ENCODE measurements at places on chromosomes 1 and 21.

DNA sequence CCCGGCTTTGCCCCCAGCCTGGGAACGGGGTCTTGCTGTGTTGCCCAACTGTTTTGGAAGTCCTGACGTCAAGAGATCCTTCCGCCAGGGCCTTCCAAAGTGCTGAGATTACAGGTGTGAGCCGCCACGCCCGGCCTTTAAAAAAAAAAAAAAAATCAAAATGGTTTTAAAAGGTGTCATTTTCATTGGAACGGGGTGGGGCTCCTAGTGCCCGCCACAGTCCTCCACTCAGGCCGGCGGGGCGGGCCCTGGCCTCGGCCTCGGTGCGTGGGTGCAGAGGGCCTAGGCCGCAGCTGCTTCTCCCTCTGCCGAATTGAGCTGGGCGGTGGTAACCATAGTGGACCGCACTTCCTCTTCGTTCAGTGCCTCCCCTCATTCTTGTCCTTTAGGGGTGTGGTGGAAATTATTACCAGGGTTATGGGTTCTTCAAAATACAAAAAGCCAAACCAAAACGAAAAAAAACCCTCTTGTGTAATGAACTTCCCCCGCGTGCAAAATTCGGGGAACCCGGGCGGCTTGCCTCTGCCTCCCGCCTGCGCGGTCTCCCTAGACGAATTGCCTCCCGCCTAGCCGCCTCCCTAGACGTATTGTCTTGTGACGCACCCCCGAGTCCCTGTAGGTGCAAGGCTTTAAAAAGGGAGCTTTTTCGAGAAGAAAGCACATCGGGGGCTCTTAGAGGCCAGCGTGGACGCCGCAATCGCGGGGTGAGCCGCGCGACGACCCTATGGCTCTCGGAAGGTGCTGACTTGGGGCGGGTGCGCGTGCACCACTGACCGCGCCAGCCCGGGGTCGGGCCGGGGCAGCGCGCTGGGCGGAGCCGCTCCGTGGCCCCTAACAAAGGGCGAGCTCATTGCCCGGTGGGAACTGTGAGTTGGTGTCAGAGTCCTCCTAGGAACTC lies 10.5 kb upstream of the SPEN start:
- peak; percentile 66 for DNase-seq

GRCh38 chr1:177131723-177132122 lies 32.8 kb downstream of the ASTN1 start:
- DNase-seq: no peak

- DNase-seq: no peak
These were observed 41.6 kb downstream of the AK4 start for GRCh38 chr1:65189576-65190115.

DNA sequence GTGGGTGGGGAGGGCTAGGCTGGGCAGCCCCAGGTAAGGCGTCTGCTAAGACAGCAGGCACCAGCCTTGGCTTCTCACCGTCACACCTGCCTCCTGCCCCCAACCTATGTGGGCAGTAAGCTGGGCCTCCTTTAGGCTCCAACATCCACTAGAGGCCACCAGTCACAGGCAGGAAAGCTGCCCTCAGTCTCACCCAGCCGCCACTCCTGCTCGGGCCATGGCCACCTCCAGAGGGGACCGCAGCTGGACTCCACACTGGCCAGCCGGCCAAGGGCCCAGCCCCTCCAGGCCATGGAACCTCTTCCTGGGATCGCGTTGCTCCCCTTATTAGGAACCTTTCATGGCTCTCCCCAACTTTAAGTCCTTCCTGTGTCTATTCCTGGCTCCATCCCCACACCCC lies 74.5 kb downstream of the MRPL37 start:
- no peak for DNase-seq

- DNase-seq: no peak
These were observed 486.4 kb downstream of the PLPP3 start for GRCh38 chr1:56092684-56093570.

DNA sequence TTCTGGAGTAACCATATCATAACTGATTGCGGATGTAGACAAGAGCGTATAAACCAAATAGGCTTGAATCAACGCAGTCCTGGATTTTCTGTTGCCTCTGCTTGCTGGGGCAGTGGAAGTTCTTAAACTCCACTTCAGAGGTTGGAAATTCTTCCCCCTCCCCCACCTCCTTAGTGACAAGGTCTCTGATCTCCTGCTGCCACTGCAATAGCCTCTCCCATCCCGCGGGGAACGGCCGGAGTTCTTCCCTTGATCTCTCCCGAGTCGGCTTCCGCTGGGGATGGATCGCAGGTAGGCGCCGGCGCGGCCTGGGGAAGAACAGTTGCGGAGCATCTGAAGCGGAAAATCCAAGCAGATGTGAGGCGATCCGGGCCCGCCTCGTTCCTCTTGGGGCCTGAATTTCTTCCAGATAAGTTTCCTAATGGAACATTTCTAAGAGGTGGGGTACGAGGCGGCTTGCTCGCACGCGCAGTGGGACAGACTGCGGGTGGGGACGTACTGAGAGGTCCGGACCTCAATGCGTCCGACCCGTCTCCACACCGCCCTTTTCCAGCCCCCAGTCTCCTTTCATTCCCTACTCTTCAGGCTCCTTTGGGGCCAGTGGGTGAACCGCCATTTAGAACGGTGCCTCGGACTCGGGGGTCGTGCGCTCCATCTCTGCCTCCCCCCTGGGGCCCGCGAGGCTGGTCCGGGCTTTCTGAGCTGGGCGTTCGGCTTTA lies 3.1 kb upstream of the SIM2 start:
- DNase-seq: no peak

GRCh38 chr1:177305040-177306018 lies 134.6 kb downstream of the BRINP2 start:
- no peak for DNase-seq

DNA sequence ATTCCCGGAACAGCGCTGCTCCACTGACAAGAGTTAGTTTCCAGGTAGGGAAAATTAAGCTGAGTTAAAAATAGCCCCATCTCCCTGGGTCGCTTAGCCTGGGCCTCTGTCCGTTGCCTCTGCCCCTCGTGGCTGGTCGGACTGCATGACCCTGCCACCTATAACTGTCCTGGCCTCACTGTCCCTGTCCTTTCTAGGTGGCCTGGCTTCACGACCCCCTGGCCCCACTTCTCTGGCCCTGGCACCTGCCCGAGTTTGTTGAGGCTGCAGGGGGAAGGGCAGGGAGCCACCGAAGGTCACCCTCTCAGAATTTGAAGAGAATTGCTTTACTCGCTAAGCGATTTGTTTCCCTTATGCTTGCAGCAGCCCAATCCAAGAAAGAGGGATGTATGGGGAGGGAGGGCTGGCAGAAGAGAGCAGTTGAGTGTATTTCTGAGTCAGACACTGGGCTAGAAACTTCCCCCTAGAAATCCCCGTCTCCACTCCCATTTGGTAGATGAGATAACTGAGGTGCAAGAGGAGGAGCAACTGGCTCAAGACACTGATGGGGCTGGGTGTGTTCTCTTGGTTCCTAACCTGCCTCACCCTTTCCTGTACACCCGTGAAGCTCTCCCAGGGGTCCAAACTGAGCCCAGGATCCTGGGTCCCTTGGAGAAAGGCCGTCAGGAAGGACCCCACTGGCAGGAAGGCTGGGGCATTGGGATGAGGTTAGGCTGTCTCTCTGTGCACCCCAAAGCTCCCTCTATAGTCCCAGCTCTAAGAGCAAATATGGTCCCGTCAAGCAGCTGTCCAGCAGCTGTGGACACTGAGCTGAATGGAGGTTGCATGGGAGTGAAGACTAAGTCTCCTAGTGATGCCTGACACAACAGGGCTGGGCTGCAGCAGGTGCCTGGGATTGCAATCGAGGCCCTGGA lies 2.9 kb upstream of the EDN2 start:
- DNase-seq: no peak

DNA sequence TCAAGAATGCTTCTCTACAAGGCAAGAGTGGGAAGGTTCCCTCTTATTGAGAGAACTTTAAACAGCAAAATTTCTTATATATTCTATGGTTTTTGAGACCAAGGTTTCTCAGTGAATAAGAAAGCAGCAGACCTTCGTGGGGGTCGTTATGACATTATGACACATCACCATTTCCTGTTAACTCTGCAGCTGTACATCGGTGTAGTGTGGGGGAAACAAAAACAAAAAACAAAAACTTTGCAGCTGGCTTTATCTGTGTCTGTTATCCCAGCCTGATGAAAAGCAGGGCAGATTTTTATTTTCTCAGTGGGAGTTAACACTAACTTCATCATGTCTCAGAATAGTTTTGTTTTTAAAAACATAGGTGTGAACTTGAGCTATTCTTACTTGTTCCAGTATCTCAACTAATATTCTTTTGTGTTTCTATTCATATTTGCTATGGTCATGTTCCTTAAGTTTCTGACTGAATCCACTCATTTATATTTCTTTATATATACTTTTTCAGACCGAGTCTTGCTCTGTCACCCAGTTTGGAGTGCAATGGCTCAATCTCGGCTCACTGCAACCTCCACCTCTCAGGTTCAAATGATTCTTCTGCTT lies 2.1 kb downstream of the SDE2 start:
- no peak for DNase-seq

- DNase-seq: no peak
These were observed 15.6 kb downstream of the NIBAN1 start for GRCh38 chr1:184958554-184959353.

DNA sequence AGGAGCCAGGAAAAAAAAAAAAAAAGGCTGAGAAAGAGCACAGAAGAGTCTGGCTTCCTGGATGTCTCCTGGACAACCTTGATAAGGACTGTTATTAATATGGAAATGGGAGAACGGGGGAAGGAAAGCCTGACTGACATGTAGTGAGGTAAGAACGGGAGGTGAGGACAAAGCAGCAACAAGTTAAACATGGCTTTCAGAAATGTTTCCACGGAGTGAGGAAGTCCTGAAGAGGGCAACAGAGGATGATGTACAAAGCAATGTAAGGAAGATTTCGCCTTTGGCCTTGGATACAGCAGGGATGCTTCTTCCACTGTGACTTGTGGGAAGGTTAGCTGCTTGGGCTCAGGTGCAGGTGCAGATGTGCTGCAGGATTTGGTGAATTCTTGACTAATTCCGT lies 11.9 kb upstream of the NIBAN1 start:
- DNase-seq: no peak

DNA sequence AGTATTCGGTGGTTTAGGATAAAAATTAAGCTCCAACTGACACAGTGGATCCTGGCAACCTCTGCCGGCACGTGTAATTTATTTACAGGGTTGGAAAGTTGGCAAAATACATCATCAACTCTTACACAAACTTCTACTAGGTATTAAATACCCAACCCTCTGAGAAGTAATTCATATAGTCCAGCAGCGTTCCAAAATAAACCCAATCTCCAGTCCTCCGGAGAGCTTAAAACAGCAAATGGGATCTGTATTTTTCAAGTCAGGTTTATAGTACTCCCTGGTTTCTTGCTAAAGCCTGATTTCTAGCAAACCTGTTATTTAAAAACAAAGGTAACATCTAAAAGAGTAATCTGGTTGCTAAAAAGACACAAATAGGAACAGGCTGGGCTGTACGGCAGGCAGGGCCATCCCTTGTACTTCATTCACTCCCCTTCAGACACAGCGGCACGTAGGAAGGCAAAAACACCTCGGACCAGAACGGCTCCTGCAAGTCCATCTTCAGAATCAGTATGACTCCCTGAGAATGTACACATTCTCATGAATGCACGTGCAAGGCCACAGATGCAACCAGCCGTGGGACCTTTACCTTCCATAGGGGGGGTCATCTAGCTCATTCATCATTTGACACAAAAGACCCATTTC lies 8.6 kb downstream of the GLIS1 start:
- DNase-seq: no peak

GRCh38 chr1:8905582-8906191 lies 27.2 kb upstream of the ENO1 start:
- DNase-seq: no peak

- no peak for DNase-seq
These were observed 100.4 kb upstream of the ETV3 start for GRCh38 chr1:157238585-157238984.

GRCh38 chr21:16370186-16370585 lies 640.4 kb downstream of the USP25 start:
- no peak for DNase-seq

DNA sequence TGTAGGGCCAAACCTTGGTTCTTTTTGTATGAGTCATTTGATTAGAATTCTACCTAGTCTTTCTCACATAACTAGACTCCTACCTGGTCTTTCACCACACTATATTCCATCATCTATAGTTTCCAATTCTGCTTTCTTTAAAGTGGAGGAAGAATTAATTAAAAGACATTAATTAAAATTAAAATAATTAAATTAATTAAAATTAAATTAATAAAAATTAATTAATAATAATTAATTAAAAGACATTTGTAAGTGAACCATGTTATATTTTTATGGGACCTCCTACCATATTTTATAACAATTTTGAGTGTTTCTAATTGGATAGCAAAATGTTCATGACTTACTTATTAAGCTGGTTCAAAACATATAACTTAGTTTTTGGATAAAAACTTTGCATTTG lies 77.4 kb downstream of the CCDC18 start:
- no peak for DNase-seq

GRCh38 chr1:30451532-30452125 lies 271.8 kb downstream of the MATN1 start:
- DNase-seq: peak; percentile 22

DNA sequence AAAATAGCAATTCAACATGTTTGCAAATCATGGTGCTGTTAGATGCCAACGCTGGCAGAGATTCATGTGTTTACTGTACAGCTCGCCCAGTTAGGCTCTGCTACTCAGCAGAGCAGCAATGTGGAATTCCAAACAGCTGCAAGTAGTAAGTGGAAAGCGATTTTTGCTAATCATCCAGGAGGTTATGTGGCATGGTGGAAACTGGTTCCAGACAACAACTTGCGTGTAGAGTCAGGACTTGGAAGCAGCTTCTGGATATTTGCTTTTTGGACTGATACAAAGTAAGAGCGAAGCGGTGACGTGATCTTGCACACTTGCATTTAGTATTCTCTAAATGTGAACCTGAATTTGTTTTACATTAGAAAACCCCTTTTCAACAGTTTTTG lies 27.1 kb upstream of the HHAT start:
- DNase-seq: no peak

- DNase-seq: no peak
These were observed 14.0 kb downstream of the JUN start for GRCh38 chr1:58769809-58770320.

- no peak for DNase-seq
These were observed 87.4 kb downstream of the FASLG start for GRCh38 chr1:172746091-172746949.

DNA sequence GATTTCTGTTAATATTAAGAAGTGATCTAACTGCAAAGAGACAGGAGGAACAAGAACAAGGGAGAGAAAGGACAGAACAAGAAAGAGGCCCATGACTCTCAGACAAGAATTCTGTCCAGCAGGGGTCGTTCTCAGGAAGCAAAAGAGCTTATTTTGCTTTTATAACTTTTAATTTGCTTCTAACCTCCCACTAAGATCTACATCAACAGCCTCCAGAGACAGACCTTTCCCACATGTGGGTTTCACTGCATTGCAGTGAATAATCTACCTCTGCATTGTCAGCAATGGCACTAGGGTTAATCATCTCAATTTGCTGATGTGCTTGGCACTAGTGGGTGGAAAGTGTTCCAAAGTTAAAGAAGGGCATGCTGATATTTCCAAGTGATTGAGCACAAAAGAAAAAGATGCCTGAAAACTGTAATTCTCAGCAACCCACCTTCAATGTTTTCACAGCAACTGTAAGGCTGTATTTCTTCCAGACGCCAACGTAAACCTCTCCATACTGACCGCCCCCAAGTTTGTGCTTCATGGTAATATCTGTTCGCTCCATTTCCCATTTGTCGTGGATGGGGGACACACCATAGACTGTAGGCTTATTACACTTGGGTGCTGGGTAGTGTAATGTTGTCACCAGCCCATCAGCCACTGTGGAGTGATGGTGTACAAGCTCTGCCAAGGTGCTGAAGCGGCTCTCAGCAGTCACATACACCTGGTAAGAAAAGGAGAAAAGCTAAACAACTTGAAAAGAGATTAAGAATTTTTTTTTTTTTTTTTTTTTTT lies 39.5 kb downstream of the TOR3A start:
- no peak for DNase-seq

- no peak for DNase-seq
These were observed 58.8 kb downstream of the TOR1AIP2 start for GRCh38 chr1:179818743-179819173.
